IMR-90 (cell line): ENCODE measurements at places on chromosomes 12 and 14.

- peak; percentile 99 for DNase-seq
Measured at GRCh38 chr14:62957562-62957961, 87.7 kb downstream of the KCNH5 start.

DNA sequence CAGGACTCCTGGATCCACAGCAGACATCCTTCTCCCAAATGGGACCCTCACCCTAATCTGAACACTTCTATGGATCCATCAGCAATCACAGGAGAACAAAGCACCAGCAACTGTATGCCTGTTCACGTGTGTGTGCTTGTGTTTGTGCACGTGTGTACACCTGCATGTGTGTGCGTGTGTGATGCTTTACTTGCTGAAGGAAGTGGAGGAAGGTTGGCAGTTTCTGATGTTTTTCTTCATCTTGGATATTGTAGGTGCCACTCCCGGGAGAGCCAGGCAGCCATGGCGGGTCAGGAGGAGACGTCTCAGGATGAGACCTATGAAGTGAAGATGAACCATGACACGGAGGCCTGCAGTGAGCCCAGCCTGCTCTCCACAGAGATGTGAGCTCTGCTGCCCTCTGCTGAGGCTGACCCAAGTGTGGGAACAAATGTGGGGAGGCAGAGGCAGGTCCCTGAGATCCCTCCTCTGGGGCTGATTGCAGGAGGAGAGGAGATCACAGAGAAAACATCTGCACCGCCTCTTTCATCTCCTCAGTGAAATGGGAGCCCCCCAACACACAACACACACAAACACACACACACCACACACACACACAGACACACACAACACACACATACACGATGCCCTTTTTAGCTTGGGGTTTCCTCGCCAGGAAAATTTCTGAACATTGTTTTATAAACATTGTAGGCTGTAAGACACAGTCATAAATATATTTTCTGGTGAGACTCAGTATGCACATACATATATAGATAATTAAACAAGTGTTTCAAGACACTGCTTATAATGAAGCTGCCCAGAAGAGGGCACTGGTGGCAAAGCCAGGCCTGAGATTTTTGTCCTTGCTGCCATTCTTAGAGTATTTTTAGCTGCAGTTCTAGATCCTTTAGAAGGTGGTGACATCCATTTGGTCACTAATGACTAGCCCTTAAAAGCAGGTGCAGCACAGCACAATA is 112.2 kb upstream of the FKBP4 start:
- DNase-seq, result peak; percentile 54

DNA sequence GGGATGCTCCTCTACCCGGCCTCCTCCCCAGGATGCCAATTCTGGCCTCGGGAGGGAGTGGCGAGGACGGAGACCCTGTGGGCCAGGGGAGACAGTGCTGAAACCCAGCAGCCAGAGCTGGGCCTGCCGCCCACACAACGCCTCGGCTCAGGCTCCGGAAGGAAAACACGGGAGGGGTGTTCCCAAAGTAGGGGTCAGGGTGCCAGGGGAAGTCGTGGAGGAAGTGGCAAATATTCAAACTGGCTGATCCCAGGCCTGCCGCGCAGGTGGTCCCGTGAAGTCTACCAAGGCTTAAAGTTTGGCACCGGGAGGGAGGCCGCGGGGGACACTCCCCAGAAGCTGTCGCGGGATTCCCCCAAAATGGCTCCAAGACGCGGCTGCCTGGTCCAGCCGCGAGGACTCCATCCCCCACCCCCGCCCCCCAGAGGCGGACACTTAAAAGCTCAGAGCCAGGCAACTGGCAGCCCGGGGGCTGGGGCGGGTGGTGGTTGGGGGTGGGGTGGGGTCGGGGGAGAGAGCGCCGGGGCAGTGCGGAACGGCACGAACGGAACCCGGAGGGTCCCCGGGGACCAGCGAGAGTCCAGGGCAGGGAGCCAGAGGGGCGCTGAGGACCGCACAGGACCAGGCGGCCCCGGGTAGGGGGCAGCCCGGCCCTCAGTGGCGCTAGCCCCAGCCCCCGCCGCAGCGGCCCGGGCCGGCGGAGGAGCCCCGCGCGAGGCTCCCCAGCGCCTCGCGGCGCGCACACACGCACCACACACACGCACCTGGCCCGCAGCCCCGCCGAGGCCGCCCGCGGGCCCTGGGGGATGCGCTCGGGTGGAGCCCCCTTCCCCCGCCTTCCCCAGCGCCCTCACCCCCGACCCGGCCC is 20.0 kb downstream of the BEGAIN start:
- DNase-seq, result no peak

GRCh38 chr14:94483071-94483451 is 7.1 kb upstream of the SERPINA9 start:
- no peak for DNase-seq

GRCh38 chr12:76276499-76277151 is 71.6 kb downstream of the BBS10 start:
- DNase-seq, result no peak

DNA sequence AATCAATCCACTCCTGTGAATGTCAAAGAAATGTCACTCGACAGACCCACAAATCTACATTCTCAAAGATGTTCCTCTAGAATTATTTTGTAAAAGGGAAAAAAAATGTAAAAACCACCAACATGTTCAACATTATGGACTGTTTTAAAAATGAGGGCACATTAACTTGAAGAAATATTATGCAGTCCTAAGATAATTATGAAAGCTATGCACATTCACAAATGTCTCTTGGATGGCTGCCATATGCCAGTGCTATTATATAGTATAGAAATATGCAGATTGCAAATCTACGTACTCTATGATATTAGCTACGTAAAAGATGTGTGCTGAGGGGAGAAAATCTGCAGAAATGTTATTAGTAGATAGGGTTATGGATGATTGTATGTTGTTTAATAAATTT is 334.2 kb downstream of the BMP4 start:
- DNase-seq, result no peak

- no peak for DNase-seq
Measured at GRCh38 chr12:9992296-9992695, 6.6 kb downstream of the CLEC1B start.

DNA sequence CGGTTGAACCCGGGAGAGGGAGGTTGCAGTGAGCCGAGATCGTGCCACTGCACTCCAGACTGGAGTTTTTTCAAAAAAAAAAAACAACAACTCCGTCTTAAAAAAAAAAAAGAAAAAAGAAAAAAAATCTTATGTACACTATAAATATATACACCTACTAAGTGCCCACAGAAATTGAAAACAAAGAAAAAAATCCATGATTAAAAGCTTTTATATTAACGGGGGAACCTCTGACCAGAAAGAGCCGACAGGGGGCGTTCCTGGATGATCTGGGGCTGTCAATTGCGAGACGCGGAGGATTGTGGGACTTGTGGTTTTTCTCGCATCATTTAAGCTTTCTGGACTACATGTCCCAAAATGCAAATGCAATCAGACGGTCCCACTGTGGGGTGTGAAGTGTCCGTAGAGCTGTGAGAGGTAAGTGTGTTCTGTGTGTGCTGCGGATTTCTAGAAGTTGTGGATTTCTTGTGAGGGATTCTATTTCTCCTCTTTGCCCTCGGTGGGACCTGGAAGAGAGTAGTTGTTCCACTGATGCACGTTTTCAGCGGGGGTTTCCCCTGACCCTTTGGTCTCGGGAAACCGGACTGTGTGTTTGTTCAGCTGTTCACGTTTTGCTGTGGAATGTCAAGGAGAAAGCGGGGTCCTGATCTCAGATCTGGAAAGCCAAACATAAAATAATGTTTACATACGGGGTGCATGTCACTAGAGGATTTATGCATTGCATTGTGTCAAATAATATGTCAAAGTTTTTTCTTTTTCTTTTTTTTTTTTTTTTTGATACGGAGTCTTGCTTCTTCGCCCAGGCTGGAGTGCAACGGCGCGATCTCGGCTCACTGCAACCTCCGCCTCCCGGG is at the start of gene SIRT4:
Gene SIRT4, plus strand, starts transcription at position 360 of the 854 bp plus-strand sequence. CDS start 1,241 bp downstream, outside the sequence.
- DNase-seq, result peak; percentile 94

- DNase-seq, result peak; percentile 95
Measured at GRCh38 chr12:46556819-46557524, 184.4 kb upstream of the SLC38A2 start.

GRCh38 chr14:66163023-66163422 is 323.1 kb upstream of the CCDC196 start:
- no peak for DNase-seq

- DNase-seq, result no peak
Measured at GRCh38 chr14:58776516-58776915, 138.8 kb downstream of the DACT1 start.

GRCh38 chr14:81298911-81299310 is 78.2 kb upstream of the GTF2A1 start:
- DNase-seq, result no peak

DNA sequence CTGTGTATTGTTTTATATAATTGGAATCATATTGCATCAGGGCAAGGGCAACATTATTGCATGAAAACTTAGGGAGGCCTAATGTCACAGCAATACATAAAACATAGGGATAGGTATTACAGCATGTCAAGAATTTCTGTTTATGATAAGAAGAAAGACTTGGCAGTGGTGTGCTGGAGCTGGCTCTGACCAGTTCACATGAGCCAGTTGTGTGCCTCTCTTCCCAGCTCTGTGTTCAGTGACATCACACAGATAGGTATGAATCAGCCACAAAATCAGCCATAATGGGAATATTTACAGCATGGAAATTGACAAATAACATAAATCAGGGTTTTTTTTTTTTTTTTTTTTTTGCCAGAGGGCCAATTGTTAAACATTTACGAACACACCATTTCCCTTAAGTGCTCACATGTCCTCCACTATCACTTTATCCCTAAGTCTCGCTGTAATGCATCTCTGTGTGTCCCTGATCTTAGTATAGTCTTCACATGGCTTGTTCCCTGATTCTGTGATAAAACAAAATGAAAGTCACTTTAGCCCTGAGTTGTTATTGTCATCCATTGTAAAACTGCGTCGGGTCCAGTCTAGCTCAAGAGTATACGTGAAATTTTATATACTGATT is 31.9 kb upstream of the ACSM4 start:
- DNase-seq, result no peak

DNA sequence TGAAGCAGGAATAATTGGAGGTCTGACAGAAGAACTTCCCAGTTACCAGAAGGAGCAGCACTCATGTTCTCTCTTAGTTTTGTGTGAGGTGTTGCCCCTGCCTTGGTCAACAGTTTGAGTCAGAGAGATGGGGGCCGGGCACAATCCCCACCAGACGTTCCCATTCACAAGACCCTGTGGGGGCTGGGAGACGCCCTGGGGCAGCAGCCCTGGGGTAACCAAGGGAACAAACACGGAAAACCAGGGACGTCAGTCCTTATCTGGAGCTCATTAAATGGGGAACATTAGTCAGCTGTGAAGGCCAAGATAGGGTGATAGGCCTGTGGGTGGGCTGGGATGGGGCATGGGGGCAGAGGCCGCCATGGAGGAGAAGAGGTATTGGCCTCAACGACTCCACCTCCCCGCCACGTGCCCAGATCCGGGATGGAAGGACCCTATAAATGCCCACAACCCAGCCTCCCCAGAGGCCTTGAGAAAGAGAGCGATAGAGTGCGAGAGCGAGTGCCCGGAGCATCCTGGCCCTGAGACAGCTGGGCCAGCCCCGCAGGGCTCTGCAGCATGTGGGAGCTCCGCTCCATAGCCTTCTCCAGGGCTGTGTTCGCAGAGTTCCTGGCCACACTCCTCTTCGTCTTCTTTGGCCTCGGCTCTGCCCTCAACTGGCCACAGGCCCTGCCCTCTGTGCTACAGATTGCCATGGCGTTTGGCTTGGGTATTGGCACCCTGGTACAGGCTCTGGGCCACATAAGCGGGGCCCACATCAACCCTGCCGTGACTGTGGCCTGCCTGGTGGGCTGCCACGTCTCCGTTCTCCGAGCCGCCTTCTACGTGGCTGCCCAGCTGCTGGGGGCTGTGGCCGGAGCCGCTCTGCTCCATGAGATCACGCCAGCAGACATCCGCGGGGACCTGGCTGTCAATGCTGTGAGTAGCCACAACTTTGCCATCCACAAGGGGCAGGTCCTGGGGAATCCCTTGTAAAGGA is at the start of gene AQP2:
Gene AQP2, plus strand, starts transcription at position 465 of the 979 bp plus-strand sequence. Its CDS starts 94 bp downstream, at position 559.
- no peak for DNase-seq

- no peak for DNase-seq
Measured at GRCh38 chr12:77213319-77213718, 147.9 kb upstream of the E2F7 start.

- peak; percentile 33 for DNase-seq
Measured at GRCh38 chr14:69335371-69335771, 62.7 kb downstream of the ERH start.

GRCh38 chr12:54479421-54479820 is 6.0 kb upstream of the GTSF1 start:
- DNase-seq, result peak; percentile 69

DNA sequence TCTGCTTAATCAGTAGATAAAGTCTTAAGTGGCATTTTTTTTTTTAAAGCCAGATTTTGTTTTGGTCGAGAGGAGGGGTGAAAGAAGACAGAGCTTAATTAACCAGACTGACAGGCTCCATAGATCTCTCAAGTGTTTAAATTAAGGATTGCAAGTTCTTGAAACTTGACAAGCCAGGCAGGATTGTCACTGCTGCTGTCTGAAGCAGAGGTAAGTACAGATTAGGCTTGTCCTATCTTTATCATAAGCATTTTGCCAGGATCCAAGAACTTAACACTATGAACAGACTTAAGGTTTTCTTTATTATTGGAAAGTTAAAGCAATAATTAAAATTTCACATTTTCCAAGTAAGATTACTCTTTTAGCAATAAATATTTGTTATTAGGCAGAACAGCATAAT is 179.6 kb upstream of the LMO3 start:
- no peak for DNase-seq

DNA sequence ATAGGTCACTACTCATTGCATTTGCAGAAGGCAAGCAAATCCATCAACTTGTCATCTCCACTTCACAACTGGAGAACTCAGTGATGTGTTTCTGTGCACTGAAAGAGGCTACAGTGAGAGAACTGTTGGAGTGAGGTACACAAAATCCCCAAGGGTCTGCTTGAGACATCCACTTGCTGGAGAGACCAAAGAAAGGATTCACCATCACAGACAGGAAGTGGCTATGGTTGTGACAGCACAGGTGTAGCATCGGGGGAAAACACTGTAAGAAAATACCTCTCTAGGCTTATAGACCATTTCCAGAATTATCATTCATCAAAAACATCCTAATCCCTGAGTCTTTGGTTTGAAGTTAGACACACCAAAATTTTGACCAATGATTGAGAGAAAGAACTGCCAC is 201.3 kb upstream of the OR4E1 start:
- DNase-seq, result no peak

- peak; percentile 58 for DNase-seq
Measured at GRCh38 chr12:90959538-90960139, 4.7 kb upstream of the CCER1 start.

DNA sequence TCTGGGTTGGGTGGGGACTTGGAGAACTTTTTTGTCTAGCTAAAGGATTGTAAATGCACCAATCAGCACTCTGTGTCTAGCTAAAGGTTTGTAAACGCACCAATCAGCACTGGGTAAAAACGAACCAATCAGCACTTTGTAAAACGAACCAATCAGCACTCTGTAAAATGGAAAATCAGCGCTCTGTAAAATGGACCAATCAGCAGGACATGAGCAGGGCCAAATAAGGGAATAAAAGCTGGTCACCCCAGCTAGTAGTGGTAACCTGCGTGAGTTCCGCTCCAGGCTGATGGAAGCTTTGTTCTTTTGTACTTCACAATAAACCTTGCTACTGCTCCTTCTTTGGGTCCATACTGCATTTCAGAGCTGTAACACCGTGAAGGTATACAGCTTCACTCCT is 1.7 kb upstream of the ACOT2 start:
- DNase-seq, result no peak
